ENCODE measurements at places on chromosomes 1 and 21.

- DNase-seq: no peak
These were observed 176.5 kb downstream of the PBX1 start for GRCh38 chr1:164735315-164736052.

- DNase-seq: no peak
These were observed 674.3 kb downstream of the BRINP3 start for GRCh38 chr1:189803364-189803763.

DNA sequence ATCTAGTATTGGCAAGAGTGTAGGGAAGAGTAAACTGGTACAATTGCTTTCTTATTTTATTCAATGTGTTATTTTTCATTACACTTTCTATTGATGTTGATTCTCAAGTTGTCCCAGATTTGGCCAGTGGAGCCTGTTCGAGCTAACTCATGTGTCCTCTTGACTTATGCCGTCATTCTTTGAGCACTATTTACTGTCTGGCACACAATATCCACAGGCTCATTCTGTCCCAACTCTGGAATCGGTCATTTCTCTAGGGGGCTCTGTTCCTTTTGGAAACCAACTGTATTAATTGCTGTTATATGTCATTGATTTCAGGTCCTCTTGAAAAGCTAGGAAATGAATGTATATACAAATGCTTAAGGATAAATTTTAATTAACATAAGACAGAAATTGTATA, 22.4 kb upstream of the SFPQ start:
- no peak for DNase-seq

DNA sequence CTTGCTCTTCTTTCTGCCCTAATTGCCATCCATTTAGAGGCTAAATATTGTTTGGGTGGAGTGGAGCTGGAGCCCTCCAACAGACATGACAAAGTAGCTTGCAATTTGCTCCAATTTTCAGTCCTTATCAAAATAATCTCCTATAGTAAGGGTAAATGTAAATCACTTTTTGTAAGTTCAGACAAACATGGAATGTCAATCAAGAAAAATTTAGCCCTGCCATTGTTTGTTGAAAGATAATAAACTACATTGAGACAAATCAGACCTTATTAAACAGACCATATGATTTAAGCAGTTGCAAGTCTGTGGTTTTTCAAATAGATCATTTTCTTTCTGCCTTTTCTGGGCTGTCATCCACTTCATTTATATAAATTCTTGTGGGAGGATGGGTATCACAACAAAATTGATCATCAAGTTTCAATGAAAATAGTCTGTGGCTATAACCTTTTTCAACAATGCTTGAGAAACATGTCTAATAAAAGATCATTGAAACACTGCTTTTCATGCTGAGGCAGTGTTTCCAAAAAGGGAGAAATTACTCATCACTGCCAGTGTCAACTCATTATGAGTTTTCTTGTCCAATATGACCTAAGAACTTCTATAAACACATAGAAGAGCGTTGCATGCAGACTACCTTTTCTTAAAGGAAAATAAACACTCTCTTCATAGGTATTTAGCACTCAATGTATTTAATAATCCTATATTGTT, 1152.0 kb upstream of the B3GALT2 start:
- DNase-seq: no peak

DNA sequence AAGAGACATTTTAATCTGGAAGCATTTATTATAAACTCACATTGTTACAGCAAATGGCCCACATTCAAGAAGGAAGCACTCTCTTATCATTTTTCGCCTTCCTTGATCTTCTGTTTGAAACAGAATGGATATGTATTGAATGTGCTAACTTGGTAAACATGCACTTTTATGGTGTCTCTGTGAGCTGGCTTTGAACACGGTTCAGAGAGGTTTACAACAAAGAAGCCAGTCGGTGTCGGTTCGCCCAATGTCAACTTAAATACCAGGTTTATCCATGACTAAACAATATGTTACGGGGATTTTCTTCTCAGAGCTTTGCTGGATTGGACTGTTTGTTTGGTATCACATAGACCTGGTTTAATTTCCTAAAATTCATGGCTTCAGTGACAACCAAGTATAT, 226.4 kb downstream of the TGFB2 start:
- no peak for DNase-seq

GRCh38 chr1:183243161-183244050, 57.3 kb downstream of the LAMC2 start:
- DNase-seq: no peak

- DNase-seq: no peak
These were observed 1.1 kb upstream of the GTF2B start for GRCh38 chr1:88892357-88892877.

DNA sequence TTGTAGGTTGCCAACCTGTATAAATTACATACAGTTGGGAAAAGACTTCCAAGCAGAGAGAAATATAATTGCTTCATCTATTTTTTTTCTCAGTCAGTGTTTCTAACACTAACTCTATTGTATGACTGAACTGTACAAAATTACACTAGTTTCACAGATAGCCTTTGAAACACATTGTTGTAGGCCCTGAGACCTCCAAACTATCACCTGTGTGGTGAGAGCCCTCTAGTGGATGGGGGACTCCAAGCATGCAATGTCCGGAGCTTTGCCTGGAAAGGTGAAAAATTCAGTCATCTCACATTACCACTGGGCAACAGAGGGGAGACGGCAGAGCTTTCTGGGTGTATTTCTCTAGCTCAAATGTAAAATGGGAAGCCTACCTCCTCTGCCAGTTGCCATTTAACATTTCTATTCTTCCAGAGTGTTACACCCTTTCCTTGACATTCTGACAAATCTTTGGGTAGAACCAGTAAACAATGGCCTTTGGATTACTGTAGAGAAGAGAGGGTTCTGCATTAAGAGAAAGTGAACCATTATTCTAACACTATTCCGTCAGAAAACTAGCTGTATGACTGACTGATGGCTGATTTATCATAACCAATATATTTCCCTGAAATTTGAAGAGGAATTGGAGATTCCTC, 212.2 kb downstream of the LYPLAL1 start:
- DNase-seq: peak; percentile 6

Data from naive thymus-derived CD4-positive, alpha-beta T cell (primary cell).